Kidney capillary endothelial cell (primary cell): ENCODE measurements at places on chromosomes 2 and 18.

DNA sequence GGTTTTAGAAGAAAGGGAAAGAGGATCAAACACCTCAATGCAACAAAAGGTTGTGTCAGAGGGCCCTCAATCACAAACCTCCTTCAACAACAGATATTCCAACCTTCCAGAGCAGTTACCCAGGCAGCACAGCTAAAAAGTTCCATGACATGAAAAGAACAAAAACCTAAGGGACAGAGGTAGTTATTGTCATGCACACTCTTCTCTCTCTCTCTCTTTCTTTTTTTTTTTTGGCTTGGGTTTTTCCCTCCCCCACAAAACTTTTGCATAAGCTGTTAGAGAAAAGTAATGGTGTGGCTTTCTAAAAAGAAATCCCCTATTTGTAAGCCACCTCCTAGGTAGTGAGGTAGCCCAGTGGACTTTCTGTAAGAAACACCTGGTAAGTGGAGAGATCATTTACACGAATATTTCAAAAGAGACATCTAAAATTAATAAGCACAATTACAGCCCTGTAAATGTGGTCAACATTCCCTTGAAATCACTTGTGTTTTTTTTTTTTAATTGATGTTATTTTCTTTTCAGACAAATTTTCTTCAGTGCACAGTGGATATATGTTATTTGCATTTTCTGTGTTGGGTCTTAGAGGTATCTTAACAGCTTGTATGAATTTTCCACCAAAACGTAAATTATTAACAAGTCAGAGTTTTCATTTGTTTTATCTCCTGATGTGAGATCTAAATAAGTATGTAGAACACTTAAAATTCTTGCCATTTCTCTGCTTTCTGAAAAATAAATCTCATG lies 48.4 kb downstream of the ZEB2 start:
- DNase-seq = no peak

- DNase-seq = no peak
These were observed 379.3 kb upstream of the PKDCC start for GRCh38 chr2:41668529-41668928.

DNA sequence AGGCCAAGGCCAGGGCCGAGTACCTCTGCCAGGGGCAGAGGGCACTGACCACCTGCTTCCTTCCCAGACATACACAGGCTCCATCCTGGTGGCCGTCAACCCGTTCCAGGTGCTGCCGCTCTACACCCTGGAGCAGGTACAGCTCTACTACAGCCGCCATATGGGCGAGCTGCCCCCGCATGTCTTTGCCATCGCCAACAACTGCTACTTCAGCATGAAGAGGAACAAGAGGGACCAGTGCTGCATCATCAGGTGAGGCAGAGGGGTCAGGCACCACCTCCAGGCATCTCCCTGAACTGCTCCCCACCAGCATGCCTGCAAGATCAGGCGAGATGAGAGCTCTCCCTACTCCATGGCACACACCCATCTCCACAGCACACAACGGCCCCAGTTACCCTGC lies 31.1 kb downstream of the MYO7B start:
- DNase-seq = no peak

GRCh38 chr2:69034845-69035244 lies 21.9 kb downstream of the ANTXR1 start:
- no peak for DNase-seq

GRCh38 chr2:111642586-111643327 lies 241.2 kb downstream of the ANAPC1 start:
- DNase-seq = no peak

GRCh38 chr18:9557250-9557943 lies 57.0 kb downstream of the PPP4R1 start:
- no peak for DNase-seq

DNA sequence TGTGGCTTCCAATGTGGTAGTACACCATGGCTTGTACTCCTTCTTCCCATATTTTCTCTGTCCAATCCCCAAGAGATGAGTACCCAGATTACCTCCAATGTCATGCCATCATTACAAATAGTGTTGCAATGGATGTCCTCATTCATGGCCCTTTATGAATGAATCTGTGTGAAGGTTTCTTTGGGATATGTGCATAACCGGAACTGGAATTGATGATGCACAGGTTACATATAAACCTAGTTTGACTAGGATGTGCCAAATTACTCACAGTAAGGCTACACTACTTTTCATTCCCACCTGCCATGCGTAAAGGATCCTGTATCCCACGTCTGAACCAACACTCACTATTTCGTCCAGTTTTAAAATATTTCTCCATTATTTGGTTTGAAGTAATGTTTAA lies 173.9 kb upstream of the CXCR4 start:
- no peak for DNase-seq

DNA sequence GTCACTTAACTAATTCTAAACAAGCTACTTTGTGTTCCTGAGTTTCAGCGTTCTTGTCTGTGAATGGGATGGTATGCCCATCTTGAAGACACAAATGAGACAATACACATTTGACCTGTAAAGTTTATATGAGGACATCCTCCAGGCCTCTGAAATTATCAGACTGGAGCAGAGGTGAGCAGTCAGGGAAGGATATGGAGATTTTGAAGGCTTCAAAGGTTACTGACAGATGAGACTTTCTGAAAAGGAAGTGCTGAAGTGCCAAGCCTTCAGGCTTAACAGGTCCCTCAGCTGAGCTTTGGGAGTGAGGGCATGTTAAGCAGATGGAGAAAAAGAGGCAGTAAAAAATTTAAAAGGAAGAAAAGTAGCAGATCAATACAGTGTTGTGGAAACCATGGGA lies 110.9 kb upstream of the FOSL2 start:
- DNase-seq = no peak

- no peak for DNase-seq
These were observed 14.4 kb upstream of the SLC4A5 start for GRCh38 chr2:74357627-74358026.

- DNase-seq = no peak
These were observed 123.0 kb downstream of the PMAIP1 start for GRCh38 chr18:60022671-60023276.

GRCh38 chr2:239587311-239587731 lies 186.5 kb upstream of the HDAC4 start:
- DNase-seq = no peak

DNA sequence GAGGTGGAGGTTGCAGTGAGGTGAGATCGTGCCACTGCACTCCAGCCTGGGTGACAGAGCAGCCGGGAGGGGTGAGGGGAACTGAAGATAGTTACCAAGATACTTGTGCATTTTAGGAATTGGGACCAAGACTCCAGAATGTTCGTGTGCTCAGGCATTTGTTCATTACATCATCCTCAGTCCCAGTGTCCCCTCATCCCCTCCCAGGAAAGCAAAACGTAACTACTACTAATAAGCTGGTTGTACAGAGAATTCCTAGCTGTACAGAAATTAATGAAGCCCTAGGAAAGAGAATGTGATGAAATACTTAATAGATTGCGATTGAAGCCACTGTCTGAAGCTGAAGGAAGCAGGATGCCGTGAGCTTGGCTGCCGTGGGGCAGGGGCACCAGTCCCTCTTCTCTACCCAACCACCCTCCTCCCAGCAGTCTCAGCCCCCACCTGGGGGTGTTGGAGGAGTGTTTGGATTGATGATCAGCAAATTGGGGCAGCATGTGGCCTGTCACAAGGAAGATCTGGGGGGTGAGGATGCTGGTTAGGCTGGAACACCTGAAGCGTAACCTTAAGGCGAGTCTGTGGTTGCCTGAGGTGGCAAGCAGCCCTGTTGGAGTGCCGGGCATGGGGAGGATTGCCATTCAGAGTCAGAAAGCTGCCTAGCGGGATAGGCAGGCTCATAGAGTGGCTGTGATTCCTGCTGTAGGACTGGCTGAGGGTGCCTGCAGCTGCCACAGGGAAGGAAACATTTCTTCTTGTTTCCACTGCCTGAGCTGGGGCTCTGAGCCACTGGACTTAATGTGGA lies 140.9 kb downstream of the SH3RF3 start:
- no peak for DNase-seq

DNA sequence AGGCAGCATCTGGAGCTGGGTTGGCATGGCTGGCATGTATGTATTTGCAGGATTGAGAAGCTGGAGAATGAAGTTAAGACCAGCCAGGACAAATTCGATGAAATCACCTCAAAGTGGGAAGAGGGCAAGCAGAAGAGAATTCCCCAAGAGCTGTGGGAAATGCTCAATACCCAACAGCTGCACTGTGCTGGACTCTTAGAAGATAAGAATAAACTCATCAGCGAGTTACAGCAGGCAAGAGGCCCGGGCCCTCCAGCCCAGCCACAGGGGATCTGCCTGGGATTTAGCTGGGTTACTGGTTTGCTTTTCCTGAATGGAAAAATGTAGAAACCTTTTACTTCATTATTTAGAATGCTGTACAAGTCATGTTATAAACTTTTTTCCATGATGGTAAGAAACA lies 22.5 kb downstream of the DRC1 start:
- DNase-seq = no peak

DNA sequence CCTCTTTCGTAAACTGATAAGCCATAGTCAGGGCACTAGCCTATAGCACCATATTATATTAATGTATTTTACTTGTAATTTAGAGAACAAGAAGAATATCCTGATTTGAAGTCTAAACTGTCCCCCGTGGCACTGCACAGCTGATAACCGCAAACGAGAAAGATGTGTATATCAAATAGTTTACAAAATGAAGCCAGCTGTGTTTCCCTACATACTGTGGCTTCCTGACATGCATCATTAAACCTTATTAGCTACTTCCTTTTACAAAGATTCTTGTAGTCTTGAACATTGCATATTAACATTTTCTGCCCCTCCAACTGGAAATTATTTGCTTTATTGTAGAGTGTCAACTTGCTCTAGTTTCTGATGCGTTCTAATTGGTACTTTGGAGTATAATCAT lies 153.5 kb upstream of the NFATC1 start:
- DNase-seq = no peak

DNA sequence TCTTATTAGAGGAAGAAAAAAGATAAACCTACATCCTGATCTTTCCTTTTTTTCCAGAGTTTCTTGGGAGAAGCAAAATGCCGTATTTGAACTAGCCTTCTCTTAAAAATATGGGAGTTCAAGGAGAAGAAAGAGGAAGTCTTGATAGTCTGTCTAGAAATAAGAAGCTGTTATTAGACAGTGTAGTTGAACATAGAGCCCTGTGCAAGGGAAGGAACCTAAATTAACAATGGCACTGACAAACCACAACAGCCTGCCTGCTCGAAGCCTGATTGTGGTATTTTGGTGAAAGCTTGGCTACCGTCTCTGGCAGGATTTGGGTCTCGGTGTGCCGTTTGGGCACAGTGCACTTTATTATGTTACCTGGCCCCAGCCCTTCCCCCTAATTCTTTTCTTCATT lies 17.1 kb downstream of the SMARCAL1 start:
- no peak for DNase-seq

DNA sequence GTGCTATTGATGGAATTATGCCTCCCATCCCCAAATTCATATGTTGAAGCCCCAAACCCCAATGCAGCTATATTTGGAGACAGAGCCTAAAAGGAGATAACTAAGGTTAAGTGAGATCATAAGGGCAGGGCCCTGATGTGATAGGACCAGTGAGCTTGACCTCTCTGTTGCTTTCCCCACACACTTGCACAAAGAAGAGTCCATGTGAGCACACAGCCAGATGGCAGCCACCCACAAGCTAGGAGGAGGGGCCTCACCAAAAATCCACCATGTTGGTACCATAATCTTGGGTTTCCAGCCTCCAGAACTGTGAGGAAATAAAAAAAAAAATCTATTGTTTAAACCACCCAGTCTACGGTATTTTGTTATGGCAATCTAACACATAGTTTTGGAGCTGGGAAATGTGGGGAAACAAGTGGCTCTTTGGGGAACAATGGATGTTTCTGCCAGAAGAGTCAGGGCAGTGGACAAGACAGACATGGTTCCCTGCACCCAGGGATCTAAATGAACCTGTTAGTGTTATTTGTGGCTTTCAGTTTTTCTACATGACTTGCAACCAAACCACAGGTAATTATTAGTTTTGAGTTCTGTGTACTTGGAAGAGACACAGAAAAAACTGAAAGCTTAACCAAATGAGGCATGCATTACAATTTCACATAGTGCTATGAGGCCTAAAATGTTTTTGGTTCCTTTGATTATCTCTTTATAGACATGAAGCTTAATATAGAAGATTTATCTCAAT lies 259.1 kb downstream of the LTBP1 start:
- no peak for DNase-seq
